ENCODE measurements at places on chromosomes 11 and 22.
A peak's percentile ranks its signal among the peaks of the same experiment; 100 is the strongest.

DNA sequence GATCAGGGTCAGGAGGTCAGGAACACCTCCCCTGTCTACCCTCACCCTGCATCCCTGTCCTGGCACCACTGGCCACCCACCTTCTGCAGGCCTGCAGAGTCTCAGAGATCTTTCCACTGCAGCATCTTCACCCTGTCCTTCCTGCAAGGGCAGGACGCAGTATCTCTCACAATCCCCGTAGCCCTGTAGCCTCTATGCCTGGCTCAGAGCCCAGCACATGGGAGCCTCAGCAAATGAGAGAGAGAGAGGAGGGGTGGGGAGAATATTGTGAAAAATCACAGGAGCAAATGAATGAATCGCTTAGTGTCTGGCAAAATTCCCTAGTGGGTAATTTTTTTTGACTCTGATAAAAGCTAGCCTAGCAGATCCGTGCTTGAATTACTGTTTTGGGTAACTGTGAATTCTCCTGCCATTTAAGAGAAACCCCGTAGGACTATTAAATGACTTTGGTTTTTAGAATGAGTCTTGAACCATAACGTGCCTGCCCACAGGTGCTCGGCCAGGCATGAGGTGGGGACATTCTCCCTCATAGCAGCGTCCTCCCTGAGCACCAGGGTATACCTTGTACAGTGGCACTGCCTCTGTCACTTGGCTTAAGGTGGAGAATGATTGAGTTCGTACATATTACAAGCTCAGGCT, 91.5 kb downstream of the MORC2 start:
- H3K27ac ChIP-seq, result no peak overlapping the region
- DNase-seq, result no peak
- no peak overlapping the region for H3K4me3 ChIP-seq
- H3K36me3 ChIP-seq, result no peaks in the 10 kb centered on the region

GRCh38 chr11:95776859-95777258, 12.7 kb downstream of the FAM76B start:
- no peak for DNase-seq
- H3K36me3 ChIP-seq, result no peaks in the 10 kb centered on the region
- no peaks in the 10 kb centered on the region for H3K27me3 ChIP-seq
- no peak overlapping the region for H3K27ac ChIP-seq
- peaks cover 10% of the 10 kb centered on the region for H3K4me1 ChIP-seq
- no peak overlapping the region for H3K4me3 ChIP-seq

- H3K27ac ChIP-seq, result peak overlapping the region; percentile 99
- peaks cover 8% of the 10 kb centered on the region for H3K36me3 ChIP-seq
- no peaks in the 10 kb centered on the region for H3K27me3 ChIP-seq
- peak overlapping the region; percentile 100 for H3K4me3 ChIP-seq
- H3K4me1 ChIP-seq, result peaks cover 51% of the 10 kb centered on the region
Measured at GRCh38 chr11:86064220-86064803, 4.6 kb downstream of the PICALM start.

GRCh38 chr22:40444178-40444831, 73.9 kb downstream of the SGSM3 start:
- H3K4me1 ChIP-seq, result peaks cover 39% of the 10 kb centered on the region
- no peak overlapping the region for H3K4me3 ChIP-seq
- no peaks in the 10 kb centered on the region for H3K27me3 ChIP-seq
- H3K27ac ChIP-seq, result peak overlapping the region; percentile 72

- no peak overlapping the region for H3K4me3 ChIP-seq
- H3K27me3 ChIP-seq, result no peaks in the 10 kb centered on the region
- no peak for DNase-seq
- H3K27ac ChIP-seq, result no peak overlapping the region
Measured at GRCh38 chr11:76628408-76628947, 42.1 kb downstream of the LRRC32 start.

- no peak overlapping the region for H3K27ac ChIP-seq
- DNase-seq, result no peak
- no peaks in the 10 kb centered on the region for H3K4me1 ChIP-seq
- no peaks in the 10 kb centered on the region for H3K36me3 ChIP-seq
Measured at GRCh38 chr22:33825761-33826160, 94.5 kb downstream of the LARGE1 start.

DNA sequence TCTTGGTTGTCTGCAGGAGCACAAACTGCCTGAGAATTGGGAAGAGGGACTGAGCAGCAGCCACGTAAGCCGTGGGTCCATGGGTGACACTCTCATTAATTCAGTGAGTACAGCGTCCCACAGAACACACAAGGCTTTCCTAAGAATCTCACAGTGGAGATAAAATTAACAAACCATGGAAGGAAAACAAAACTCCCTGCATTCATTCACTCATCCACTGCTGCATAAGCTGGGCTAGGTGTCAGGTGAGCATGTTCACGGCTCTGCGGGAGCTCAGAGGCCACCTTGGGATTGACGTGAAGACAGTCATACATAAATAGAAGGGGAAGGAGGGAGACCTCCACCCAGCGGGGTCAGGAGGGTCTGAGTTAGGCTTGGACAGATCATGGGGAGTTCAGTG, 1442.7 kb downstream of the TBC1D22A start:
- no peak for DNase-seq
- no peak overlapping the region for H3K27ac ChIP-seq
- no peaks in the 10 kb centered on the region for H3K36me3 ChIP-seq
- no peak overlapping the region for H3K4me3 ChIP-seq
- H3K4me1 ChIP-seq, result no peaks in the 10 kb centered on the region

DNA sequence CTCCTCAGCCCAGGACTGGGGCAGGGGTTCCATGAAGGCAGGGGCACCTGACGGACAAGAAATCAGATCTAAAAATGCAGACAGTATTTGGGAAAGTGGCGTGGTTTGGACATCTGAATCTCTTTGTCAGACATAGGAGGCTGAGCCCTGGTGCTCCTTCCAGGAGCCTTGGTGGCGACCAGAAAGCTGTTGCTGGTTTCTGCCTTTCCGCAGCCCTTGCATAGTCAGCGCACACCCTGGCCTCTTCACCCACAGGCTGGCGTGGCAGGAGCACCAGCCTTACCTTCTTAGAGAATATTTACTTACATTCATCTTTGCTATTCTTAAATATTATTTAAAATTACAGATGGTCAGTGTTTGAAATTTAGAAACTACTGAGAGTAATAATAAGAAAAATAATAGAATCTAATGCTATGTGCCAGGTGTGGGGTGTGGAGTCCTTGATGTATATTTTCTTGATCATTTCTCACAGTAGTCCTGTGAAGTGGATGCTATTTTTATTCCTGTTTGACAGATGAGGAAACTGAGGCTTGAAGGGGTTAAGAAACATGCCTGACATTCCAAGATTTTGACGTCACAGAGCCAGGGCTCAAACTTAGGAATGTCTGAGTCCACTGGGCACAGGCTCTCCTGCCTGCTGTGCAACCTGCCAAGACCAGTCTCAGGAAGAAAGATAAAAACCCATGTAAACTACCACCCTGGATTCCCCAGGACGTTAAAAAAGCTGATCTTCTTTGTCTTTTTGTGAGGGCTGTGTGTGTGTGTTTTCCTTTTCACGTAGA, 51.6 kb downstream of the TBC1D22A start:
- no peak for DNase-seq
- H3K4me3 ChIP-seq, result no peak overlapping the region
- no peak overlapping the region for H3K27ac ChIP-seq

GRCh38 chr11:122076512-122077120, 39.4 kb downstream of the BLID start:
- no peak overlapping the region for H3K27ac ChIP-seq
- H3K4me3 ChIP-seq, result no peak overlapping the region
- DNase-seq, result no peak
- H3K27me3 ChIP-seq, result peaks cover 11% of the 10 kb centered on the region
- no peaks in the 10 kb centered on the region for H3K4me1 ChIP-seq

DNA sequence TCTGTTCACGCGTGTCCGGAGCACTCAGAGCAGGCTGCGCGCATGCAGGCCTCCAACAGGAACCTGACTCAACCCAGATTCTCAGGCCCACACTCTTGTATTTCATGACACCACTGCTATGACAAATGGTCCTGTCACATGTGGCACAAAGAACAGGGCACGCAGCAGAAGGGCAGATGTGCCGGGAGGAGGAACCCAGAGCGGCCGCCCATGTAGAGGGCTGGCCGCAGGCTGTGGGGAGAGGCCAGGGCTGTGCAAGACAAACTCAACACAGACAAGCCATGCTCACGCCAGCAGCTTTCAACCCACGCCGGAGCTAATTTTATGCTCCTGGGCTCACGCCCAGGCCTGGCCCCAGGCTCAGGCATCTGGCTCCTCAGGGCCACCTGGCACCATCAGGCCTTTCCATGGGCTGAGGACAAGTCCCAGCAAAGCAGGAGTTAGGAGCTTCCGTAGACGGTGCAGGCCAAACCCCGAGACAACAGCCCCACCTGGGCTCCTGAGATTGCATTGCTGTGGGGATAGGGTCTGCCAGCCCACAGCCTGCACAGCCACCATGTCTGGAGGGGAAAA, 40.0 kb downstream of the DUSP8 start:
- no peak overlapping the region for H3K4me3 ChIP-seq
- peak overlapping the region; percentile 84 for H3K27ac ChIP-seq
- DNase-seq, result no peak
- H3K27me3 ChIP-seq, result no peaks in the 10 kb centered on the region

GRCh38 chr11:66768088-66768521, 39.1 kb upstream of the SPTBN2 start:
- H3K27ac ChIP-seq, result no peak overlapping the region
- DNase-seq, result no peak
- peaks cover 2% of the 10 kb centered on the region for H3K4me1 ChIP-seq
- H3K4me3 ChIP-seq, result no peak overlapping the region
- H3K27me3 ChIP-seq, result no peaks in the 10 kb centered on the region
- H3K36me3 ChIP-seq, result peaks cover 5% of the 10 kb centered on the region

GRCh38 chr11:16925561-16926065, 88.6 kb downstream of the PLEKHA7 start:
- H3K4me3 ChIP-seq, result peak overlapping the region; percentile 86
- H3K36me3 ChIP-seq, result peaks cover 5% of the 10 kb centered on the region
- H3K4me1 ChIP-seq, result peaks cover 17% of the 10 kb centered on the region
- no peak for DNase-seq

DNA sequence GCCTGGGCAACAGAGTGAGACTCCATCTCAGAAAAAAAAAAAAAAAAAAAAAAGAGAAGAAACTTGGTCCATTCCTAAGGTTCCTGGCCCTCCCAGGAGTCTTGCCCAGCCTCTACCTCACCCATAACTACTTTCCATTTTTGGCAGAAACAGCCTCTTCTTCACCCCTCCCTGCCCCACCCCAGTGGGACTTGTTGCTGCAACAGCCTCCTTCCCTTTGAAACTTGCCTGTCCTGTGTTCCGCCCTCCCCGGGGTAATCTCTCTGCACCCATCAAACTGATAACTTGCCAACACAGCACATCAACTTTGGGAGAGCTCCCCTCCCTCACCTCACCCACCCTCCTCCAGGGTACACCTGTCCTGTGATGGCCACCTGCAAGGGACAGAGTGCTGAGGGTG, 10.0 kb upstream of the FAM83F start:
- H3K27me3 ChIP-seq, result peaks cover 17% of the 10 kb centered on the region
- no peak for DNase-seq
- H3K4me1 ChIP-seq, result peaks cover 21% of the 10 kb centered on the region
- H3K27ac ChIP-seq, result no peak overlapping the region
- H3K4me3 ChIP-seq, result no peak overlapping the region

GRCh38 chr11:6693342-6694228, 10.4 kb upstream of the MRPL17 start:
- no peaks in the 10 kb centered on the region for H3K27me3 ChIP-seq
- peaks cover 5% of the 10 kb centered on the region for H3K36me3 ChIP-seq

GRCh38 chr11:99368583-99368982, 347.8 kb downstream of the CNTN5 start:
- H3K27ac ChIP-seq, result no peak overlapping the region
- DNase-seq, result no peak
- H3K36me3 ChIP-seq, result no peaks in the 10 kb centered on the region

DNA sequence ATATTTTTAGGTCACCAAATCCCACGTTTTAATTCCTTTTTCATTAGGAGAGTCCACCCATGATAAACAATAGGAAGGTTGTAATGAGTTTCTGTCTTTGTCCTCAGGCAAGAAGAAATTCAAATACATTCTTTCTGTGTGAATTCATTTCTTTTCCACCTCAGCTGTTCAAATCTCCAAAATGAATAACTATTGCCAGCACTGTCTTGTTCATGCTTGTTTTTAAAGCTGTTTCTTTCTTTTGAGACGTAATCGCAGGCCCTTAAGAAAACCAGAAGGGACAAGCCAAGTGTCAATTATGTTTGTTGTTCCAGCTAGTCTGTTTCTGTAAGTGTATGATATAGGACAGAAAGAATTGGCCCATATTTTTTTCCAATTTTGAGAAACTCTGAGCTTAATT, 20.2 kb downstream of the MMP27 start:
- H3K27me3 ChIP-seq, result peaks cover 18% of the 10 kb centered on the region
- DNase-seq, result no peak
- H3K36me3 ChIP-seq, result no peaks in the 10 kb centered on the region
- no peaks in the 10 kb centered on the region for H3K4me1 ChIP-seq
- H3K27ac ChIP-seq, result no peak overlapping the region
- no peak overlapping the region for H3K4me3 ChIP-seq

Data from T-helper 17 cell (primary cell).